Lung (tissue), 17 donors: ENCODE measurements at places on chromosomes 3 and 15. TPM values are rescaled to one million over a fixed set of nuclear protein-coding genes. Genes with fewer than 3 reads are reported as not detected.

DNA sequence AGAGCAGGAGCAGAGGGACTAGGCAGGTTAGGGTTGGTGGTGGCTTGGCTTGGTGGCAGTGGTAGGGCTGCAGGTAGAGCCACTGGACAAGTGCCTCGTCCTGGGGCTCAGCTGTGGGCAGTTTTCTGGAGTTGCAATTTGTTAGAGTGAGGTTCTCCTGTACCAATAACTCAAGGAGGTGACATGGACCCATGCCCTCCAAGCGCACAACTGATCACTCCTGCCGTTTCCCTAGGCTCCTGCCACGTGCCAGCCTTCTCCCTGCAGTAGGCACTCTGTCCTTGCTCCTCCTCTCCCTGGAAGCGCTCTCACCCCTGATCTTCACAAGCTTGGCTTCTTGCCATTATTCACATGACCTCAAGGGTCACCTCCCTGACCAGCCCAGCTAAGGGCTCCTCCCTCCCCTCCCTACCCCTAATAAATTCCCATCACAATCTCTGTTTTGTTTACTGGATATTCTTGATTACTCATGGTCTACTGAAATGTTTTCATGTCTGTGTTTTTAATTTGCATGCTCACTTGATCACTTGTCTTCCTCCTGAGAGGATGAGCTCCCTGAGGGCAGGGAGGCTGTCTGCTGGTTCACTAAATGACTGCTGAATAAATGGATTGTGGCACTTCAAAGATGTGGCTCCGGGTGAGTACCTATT, 3.3 kb downstream of the WNT7A start:
- peaks cover 51% of the 10 kb centered on the region for H3K27me3 ChIP-seq
- H3K4me3 ChIP-seq: no peak overlapping the region
- H3K4me1 ChIP-seq: no peaks in the 10 kb centered on the region
- H3K27ac ChIP-seq: no peak overlapping the region

DNA sequence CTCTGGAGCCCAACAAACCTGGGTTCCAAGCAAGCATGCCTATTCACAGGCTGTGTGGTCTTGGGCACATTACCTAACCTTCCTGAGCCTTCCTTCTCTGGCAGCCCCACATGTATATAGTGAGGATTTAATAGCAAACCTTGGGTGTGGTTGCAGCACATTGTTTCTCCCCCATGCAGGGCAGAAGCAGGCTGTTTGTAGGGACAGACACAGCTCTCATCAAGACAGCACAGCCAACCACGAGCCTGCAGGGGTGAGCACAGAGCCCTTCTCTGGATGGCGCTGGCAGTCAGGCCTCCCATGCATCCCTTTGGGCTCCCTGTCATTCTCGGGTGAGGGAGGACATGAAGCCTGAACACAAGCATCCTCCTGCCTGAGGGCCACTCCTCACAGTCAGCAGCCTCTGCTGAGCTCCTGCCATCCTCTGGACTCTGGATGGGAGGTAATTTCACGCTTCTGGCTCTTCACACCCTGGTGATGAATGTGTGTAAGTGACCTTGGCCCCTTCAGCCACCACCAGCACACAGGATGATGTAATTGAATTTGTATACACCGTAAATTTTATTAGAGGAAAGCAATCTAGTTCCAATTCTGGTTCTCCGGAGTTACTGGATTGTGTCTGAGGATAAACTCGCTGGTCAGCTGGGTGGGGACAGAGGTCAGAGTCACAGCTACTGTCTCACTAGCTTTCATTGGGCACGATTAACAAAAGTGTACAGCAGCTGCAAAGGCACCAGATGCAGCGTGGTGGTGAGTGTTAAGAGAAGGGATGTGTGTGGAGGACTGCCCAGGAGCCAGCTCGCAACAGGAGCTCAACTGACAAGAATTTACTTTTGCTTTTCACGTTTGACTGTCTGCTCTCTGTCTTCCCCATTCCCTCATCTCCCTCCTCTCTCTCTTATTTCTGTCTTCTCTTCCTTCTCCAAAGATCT, 118.1 kb downstream of the CLSTN2 start:
- no peaks in the 10 kb centered on the region for H3K27me3 ChIP-seq
- peak; percentile 25 for DNase-seq
- H3K36me3 ChIP-seq: no peaks in the 10 kb centered on the region

GRCh38 chr3:73605412-73605811, 19.3 kb downstream of the PDZRN3 start:
- H3K4me3 ChIP-seq: no peak overlapping the region
- DNase-seq: peak; percentile 59
- peaks cover 7% of the 10 kb centered on the region for H3K36me3 ChIP-seq
- peaks cover 42% of the 10 kb centered on the region for H3K4me1 ChIP-seq

- peaks cover 4% of the 10 kb centered on the region for H3K4me1 ChIP-seq
- H3K27me3 ChIP-seq: no peaks in the 10 kb centered on the region
- H3K36me3 ChIP-seq: no peaks in the 10 kb centered on the region
- H3K4me3 ChIP-seq: no peak overlapping the region
- no peak for DNase-seq
- no peak overlapping the region for H3K27ac ChIP-seq
Measured at GRCh38 chr3:195587406-195587805, 3.7 kb upstream of the APOD start.

KNG1 gene
- total RNA-seq: 0.23 TPM

GRCh38 chr3:189273736-189274135, 102.0 kb downstream of the TPRG1 start:
- H3K36me3 ChIP-seq: no peaks in the 10 kb centered on the region
- no peaks in the 10 kb centered on the region for H3K27me3 ChIP-seq
- no peak overlapping the region for H3K4me3 ChIP-seq
- H3K4me1 ChIP-seq: peaks cover 10% of the 10 kb centered on the region

DNA sequence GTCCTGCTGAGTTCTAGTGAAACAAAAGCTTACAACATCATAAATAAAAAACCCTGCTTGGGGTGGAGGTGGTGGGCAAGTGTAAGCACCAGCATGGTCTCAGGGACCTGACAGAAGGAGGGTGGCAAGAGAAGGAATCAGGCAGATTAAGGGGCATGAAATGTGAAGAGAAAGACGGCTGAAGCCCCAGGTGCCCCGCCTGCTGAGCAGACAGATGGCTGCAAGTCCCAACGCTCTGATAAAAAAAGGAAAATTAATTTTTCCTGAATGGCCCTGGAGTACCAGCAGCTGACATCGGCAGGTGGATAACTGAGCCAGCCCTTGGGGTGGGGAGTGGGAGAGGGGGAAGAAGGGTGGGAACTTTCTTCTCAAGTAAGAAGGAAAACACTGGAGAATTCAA, 137.9 kb downstream of the XXYLT1 start:
- H3K4me1 ChIP-seq: no peaks in the 10 kb centered on the region
- no peaks in the 10 kb centered on the region for H3K27me3 ChIP-seq
- no peak overlapping the region for H3K27ac ChIP-seq
- no peaks in the 10 kb centered on the region for H3K36me3 ChIP-seq
- no peak overlapping the region for H3K4me3 ChIP-seq
- DNase-seq: no peak

DNA sequence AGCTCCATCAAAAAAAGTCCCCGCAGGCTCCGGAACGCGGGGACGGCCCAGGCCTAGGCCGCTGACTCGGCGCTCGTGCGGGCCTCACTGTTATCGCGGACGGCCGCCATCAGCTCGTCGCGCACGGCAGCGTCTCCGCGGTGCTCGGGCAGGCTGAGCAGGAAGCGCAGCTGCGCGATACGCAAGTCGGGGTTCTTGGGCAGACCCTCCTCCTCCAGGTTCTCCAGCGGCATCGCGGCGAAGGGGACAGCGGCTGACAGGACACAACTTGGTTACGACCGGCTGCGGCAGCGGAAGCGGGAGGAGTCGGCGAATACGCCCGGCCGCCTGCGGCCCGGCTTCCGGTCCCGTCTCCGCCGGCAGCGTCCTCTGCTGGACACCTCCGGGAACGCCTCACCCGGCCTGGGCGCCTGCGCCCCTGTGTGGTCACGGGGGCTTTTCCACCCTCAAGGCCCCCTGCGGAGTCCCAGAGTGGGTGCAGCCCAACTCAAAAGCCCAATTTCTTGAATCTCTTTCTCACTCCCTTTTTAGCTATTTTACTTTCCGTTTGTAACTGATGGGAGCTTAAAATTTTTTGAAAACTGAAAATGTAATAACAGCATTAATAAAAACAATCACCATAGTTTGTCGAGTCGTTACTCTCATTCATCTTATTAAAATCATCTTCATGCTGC, at the start of gene PSMD6:
TSS of gene PSMD6 (minus strand) at position 308 of the 674 bp plus-strand sequence. CDS start at position 233, 75 bp downstream.
- H3K36me3 ChIP-seq: peaks cover 10% of the 10 kb centered on the region
- peaks cover 5% of the 10 kb centered on the region for H3K4me1 ChIP-seq
- peak within 1 kb of the TSS; percentile 99 for H3K4me3 ChIP-seq
- H3K27me3 ChIP-seq: no peaks in the 10 kb centered on the region
- peak; percentile 88 for DNase-seq
- peak within 1 kb of the TSS; percentile 51 for H3K27ac ChIP-seq

H1-8 gene
- not detected for total RNA-seq

DNA sequence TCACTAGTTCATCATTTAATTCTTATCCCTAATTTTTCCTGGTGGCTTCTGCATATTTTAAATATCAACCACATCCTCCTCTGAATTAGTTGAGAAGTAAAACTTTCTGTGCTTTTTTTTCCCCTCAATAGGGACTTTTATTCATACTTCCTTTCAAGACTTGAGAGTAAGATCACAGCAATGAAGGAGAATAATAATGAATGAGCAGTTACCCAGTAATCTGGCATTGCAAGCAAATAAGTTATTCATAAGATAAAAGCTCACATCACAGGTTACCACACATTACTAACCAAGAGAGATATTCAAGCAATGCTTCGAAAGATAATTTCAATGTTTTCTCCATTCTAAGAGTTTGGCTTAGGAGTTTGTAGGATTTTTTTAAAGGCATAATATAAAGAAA, 50.3 kb downstream of the BTLA start:
- no peaks in the 10 kb centered on the region for H3K36me3 ChIP-seq
- DNase-seq: no peak
- no peak overlapping the region for H3K4me3 ChIP-seq

DNA sequence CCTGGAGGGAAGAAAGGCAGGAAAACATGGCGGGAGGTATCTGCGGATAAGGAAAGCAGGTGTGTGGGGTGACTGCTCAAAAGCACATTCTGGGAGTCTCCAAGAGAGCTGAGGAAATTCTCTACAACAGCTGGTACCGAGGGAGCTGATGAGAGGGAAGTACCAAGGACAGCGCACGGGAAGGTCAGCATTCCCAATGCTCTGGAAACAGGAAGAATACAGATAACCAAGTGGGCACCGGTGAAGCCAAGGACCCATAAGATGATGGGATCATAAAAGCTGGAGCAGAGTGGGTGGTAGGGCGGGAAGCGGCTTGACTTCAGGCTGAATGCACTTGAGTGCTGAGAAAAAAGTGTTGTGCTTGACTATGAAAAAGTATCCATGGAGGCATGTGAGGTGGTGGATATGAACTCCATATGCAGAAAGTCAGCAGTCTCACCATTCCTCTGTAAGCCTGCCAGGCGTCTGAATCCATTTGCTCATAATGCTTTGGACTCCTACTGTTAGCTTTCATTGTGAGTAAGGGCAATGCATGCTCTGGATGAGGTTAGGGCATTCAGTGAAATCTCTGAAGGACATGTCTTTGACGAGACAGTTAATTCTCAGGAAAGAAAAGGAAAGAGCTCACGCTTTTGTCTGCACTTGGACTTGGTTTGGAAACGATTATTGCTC, 215.5 kb downstream of the NR1D2 start:
- H3K27ac ChIP-seq: no peak overlapping the region
- no peaks in the 10 kb centered on the region for H3K4me1 ChIP-seq
- H3K4me3 ChIP-seq: no peak overlapping the region
- H3K36me3 ChIP-seq: no peaks in the 10 kb centered on the region
- peak; percentile 71 for DNase-seq
